ENCODE measurements at places on chromosomes 5 and 9. TPM values are rescaled to one million over a fixed set of nuclear protein-coding genes. Genes with fewer than 3 reads are reported as not detected.

Gene GPR151
- total RNA-seq = not detected

Gene F2RL2
- total RNA-seq = 5.6 TPM

Gene KIAA0825
- 5.0 TPM for total RNA-seq

Gene APBA1
- 9.8 TPM for total RNA-seq

Gene ANXA2R
- 1.2 TPM for total RNA-seq

Gene PRDM9
- not detected for total RNA-seq

Gene SLC36A2
- total RNA-seq = not detected

Gene RELL2
- 3.9 TPM for total RNA-seq

Gene SVEP1
- 9.2 TPM for total RNA-seq

Gene RBM18
- total RNA-seq = 11.0 TPM

Gene ORM2
- not detected for total RNA-seq

Gene GARNL3
- total RNA-seq = 3.5 TPM

Gene SLC25A2
- total RNA-seq = 0.30 TPM

Gene IRF1
- 12.1 TPM for total RNA-seq

Gene SPINK7
- total RNA-seq = not detected

Gene HMMR
- total RNA-seq = 29.6 TPM

Gene PCDHA9
- total RNA-seq = under 0.01 TPM

Gene RETREG1
- total RNA-seq = 1.2 TPM

Gene HTR1A
- not detected for total RNA-seq

Gene SREK1
- 69.5 TPM for total RNA-seq

Gene MCC
- 95.9 TPM for total RNA-seq

Gene BASP1
- total RNA-seq = 170 TPM

Gene IL17B
- 0.59 TPM for total RNA-seq

Gene FOXD4
- total RNA-seq = under 0.01 TPM

Gene CTXN3
- not detected for total RNA-seq

Gene GPSM1
- total RNA-seq = 38.6 TPM

Gene CCL21
- total RNA-seq = not detected

Gene NMUR2
- not detected for total RNA-seq

Gene PCDHGA9
- total RNA-seq = 4.5 TPM

Gene MED27
- 9.8 TPM for total RNA-seq

Gene CCDC192
- total RNA-seq = not detected

Gene SLC36A3
- total RNA-seq = not detected

Gene ANKRD55
- total RNA-seq = under 0.01 TPM

Gene PCDHB6
- total RNA-seq = 0.30 TPM

Gene LRRC8A
- total RNA-seq = 29.4 TPM

Gene LHX6
- not detected for total RNA-seq

Gene PLAC8L1
- 0.59 TPM for total RNA-seq

Gene CACNA1B
- under 0.01 TPM for total RNA-seq

Gene MTAP
- total RNA-seq = 88.5 TPM

Gene SEMA6A
- total RNA-seq = 0.05 TPM

Gene PCA3
- total RNA-seq = not detected

Gene INSL6
- total RNA-seq = not detected

Gene ENHO
- not detected for total RNA-seq

Gene GCNT1
- total RNA-seq = 27.3 TPM

Gene TAF11L10
- total RNA-seq = not detected

Gene SV2C
- total RNA-seq = not detected

Gene EMB
- total RNA-seq = 5.0 TPM

Gene BHMT2
- total RNA-seq = 1.2 TPM

Gene TEK
- 89.3 TPM for total RNA-seq

Gene FCN2
- not detected for total RNA-seq

Gene IFNB1
- 0.30 TPM for total RNA-seq

Gene GFI1B
- not detected for total RNA-seq

Gene EFNA5
- total RNA-seq = 4.2 TPM

Gene MLANA
- total RNA-seq = 0.05 TPM

Gene HSPA4
- total RNA-seq = 243 TPM

Gene SPARC
- total RNA-seq = 3,745 TPM

Gene IFNA13
- total RNA-seq = not detected

Gene PRUNE2
- 6.2 TPM for total RNA-seq
